GM13977 (cell line): ENCODE measurements at places on chromosomes 12 and 14.
A peak's percentile ranks its signal among the peaks of the same experiment; 100 is the strongest.

DNA sequence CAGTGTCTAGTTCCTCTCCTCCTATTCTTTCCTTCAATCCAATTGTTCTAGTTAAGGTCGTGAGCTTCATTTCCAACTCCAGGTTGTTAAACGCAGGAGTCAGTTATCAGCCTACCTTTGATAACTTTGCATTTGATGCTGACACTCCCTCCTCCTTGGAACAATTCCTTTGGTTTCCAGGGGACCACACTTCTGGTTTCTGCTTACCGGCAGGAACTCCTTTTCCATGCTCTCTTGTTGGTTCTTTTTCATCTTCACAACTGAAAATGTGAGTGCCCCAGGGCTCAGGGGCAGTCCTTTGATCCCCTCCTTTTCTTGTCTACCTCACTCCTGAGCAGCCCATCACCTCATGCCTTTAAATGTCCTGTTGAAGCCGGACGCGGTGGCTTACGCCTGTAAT, 5.0 kb downstream of the EEF1AKMT3 start:
- DNase-seq: no peak

- DNase-seq: no peak
Observed at GRCh38 chr14:43369710-43370564, 1137.1 kb downstream of the FSCB start.

DNA sequence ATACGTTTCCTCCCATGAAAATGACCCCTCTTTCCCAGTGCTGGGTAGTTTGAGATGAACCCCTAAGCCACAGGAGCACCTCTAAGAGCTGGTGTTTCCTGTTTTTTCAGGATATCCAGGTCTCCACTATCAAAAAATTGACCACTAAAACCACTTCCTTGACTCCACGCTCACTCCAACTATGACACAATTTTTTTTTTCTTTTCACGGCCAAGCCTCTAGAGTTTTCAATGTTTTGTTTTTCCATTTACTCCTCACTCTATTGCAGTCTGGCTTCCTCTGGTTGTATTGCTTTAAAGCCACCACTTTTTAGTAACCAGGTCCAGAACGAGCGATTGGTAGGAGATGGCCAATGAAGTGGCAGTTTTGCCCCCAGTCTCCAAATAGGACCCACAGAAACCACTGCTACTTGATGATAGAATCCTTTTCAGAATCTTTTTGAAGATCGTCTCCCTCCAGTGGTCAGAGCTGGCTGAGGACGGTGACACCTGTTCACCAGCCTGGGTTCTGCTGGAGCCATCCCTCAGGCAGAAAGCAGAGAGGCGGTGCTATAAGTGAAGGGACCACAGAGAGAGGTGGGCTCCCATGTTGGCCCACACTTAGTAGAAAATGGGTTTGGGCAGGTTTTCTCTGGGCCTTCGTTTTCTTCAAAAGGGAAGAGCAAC, 454.4 kb downstream of the VRK1 start:
- no peak for DNase-seq

DNA sequence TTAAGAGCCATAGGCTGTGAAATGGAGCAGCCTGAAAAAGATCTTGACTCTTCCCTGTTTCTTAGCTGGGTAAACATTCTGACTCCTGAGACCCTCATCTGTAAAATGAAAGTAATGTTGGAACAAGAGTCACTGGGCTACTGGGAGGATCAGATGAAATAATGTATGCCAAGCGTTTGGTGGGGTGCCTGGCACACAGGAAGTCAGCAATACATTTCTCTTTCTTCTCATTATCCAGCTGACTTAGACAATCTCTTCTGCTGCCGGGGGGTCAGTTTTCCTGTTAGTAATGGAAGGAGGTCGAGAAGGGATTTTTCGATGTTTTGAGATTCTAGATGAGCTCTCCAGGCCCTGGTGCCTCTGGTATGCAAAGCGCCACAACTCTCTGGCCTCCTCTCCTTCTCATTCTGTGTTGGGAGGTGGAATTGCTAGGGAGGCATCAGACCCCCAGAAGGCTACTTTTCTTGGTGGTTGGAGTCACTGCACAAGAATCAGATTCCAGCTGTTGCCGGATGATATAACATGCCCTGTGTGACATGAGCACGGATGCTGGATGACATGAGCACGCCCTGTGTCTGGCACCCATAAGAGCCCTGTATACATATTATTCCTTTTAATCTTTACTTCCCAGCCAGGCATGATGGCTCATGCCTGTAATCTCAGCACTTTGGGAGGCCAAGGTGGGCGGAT, 4.3 kb downstream of the OASL start:
- no peak for DNase-seq

DNA sequence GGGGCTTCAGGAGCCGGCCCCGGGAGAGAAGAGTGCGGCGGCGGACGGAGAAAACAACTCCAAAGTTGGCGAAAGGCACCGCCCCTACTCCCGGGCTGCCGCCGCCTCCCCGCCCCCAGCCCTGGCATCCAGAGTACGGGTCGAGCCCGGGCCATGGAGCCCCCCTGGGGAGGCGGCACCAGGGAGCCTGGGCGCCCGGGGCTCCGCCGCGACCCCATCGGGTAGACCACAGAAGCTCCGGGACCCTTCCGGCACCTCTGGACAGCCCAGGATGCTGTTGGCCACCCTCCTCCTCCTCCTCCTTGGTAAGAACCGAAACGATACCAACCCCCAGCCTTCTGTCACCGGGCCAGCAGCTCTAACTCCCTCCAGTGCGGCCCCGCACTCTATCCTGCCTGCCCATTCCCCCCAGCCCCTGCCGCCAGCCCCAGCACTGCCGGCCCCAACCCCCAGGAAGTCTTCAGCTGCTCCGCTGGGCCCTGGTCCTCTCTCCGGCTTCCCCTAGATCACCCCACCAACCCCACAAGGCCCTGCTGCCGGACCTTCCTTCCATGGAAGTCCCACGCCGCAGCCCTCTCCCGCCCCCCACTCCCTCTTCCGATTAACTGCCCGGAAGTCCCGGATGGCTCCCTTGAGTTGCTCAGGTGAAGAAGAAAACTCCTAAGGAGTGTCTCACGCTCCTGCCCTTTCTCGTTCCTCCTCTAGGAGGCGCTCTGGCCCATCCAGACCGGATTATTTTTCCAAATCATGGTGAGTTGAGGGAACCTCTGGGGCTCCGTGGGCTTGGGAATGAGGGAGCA, 693 bp downstream of the LRP10 start:
- DNase-seq: peak; percentile 83

GRCh38 chr14:66239589-66239988, 246.6 kb upstream of the CCDC196 start:
- no peak for DNase-seq

DNA sequence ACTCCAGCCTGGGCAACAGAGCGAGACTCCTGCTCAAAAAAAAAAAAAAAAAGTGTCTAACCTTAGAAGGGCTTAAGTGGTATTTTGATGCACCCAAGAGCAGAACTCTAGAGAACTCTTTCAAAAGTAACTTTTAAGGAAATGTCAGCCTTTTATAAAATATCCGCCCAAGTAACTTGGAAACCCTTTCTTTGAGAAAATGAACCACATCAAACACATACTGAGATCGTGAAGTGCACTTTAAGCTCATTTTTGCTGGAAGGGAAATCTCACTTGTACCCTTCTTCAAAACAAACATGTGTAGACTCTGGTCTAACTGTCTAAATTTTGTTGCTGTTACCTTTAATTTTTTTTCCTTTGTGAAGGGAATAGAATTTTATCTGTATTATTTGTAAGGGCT, 5.5 kb downstream of the C12orf56 start:
- no peak for DNase-seq

DNA sequence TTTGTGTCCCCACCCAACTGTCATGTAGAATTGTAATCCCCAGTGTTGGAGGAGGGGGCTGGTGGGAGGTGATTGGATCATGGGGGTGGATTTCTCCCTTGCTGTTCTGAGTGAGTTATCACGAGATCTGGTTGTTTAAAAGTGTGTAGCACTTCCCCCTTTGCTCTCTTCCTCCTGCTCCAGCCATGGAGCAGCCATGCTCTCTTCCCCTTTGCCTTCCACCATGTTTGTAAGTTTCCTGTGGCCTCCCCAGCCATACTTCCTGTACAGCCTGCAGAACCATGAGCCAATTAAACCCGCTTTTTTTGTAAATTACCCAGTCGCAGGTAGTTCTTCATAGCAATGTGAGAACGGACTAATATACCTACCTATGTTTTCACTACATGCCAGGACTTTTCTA, 2.6 kb upstream of the POC1B start:
- DNase-seq: no peak

- DNase-seq: no peak
Observed at GRCh38 chr12:21860128-21860527, 81.1 kb downstream of the ABCC9 start.

DNA sequence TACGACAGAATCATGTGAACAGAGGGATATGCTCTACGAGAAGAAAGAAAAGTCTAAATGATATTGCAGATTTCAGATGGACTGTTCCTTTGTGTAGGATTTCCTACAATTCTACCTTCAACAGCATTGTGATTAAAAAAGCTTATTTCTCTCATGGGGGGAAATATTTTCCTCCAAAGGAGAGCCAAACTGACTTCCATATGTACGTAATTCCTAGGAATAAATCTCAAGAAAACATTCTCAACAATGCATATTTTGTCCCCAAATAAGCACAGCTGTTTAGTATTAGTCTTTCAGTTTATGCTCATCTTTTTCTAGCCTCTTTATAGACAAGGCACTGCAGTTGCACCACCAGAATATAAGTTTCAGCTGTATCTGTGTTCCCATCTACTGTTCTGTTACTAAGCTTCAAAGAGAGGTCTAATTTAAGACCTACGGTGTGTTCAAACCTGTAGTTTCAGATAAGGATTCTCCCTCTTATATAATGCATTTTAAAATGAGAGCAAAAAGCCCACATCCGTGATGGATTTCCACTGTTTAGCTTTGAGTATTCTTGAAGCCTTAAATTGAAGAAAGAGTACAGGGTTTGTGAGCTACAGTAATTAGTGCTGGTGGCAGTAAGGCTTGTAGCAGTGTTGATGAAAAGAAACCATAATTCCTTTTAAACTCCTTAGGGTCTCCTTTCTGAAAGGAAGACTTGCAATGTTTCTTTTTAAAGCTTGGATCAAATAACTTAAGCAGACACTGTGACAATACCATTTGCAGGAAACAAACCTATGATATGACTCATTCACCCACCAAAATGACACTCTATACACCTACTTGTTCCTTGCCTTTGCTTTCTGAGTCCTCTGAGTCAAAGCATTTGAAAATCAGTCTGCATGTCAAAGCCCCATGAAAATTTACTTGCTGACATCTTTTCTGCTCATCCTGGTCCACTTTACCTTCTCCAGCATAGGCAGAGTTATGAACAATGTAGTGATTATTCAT, 754.1 kb downstream of the NOVA1 start:
- no peak for DNase-seq

DNA sequence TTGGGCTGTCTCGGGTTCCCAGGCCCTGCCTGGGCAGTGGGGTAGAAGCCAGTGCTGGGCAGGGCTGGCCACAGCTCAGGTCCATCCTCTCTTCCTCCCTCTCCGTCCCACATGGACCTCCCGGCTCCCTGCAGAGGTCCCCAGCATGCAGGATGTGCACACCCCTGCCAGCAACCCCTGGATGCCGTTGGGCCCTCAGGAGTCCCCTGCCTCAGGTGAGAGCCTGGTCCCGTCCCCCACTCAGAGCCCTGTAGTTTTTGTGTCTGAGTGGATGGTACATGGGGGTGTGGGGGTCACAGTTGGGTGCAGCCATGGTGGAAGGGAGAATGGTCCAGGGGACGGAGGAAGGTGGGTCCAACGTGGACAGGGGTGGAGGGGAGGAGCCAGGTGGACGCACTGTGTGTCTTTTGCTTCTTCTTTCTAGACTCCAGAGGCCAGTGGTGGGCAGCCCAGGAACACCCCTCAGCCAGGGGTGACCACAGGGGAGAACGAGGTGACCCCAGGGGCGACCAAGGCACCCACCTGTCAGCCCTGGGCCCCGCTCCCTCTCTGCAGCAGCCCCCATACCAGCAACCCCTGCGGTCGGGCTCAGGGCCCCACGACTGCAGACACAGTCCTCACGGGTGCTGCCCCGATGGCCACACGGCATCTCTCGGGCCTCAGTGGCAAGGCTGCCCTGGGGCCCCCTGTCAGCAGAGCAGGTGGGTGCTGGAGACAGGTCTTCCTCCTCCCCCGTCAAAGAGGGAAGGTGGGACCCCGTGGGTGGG, 21.7 kb downstream of the PAPLN start:
- DNase-seq: no peak

GRCh38 chr12:1108276-1108675, 117.3 kb downstream of the ERC1 start:
- peak; percentile 51 for DNase-seq

DNA sequence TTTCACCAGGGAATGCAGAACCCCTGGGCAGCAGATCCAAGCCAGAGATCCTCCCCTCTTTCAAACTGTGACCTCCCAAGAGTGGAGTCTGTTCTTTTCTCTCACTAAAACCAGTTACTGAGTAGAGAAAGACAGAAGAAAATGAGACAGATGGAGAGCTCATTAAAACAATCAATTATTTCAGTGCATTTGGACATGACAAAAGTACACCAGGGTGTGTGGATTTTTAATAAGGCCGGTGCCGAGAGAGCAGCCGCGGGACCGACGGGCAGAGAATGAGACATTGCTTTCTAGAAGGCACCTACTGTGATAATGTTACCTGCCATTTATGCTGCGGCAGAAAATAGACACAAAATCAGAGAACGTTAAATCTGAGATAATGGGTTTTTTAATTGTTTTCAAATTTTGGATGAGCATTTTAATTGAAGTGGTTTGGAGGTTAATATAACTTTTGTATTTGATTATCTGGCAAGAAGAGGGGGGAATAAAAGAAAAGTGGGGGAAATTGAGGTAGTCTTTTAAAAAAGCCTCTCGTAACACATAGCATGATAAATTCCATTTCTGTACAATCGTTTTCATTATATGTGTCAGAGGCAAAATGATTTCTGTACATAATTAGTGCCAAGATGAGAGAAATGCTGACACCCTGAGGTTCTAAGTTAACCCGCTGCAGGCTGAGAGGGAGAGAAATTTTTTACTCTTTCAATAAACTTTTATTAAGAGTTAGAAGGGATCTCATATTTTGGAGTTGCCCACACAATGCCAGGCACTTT, 70.8 kb downstream of the HSPB8 start:
- DNase-seq: no peak

DNA sequence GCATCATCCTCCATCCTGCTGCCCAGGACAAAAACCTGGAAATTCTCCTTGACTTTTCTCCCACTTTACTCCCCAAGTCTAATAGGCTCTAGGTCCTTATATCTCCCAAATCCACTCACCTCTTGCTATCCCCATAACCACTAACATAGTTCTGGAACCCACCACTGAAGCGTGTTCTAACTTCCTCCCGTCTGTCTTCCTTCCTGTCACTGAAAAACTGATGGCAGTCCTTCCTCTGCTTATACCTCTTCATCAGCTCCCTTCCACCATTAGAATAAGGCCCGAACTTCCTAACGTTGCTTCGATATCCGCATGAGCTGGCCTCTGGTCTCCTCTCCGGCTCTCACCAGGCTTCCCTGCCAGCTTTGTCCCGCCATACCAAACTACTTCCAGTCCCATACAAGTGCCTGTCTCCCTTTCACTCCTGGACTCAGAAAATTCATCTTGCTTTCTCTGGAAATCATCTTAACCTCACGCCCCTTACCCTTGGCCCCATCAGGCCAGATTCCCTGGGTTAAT, 63.0 kb upstream of the BCL2L14 start:
- DNase-seq: no peak

GRCh38 chr12:71236133-71236660, 78.4 kb upstream of the TSPAN8 start:
- no peak for DNase-seq

- no peak for DNase-seq
Observed at GRCh38 chr14:77931441-77931840, 131.5 kb downstream of the ADCK1 start.

GRCh38 chr12:124394462-124395128, 99.7 kb downstream of the RFLNA start:
- no peak for DNase-seq

GRCh38 chr14:68938271-68939150, 40.6 kb downstream of the ACTN1 start:
- DNase-seq: no peak

GRCh38 chr14:67666750-67667449, 7.5 kb downstream of the VTI1B start:
- peak; percentile 64 for DNase-seq
